ENCODE measurements at places on chromosomes 3 and 15.

GRCh38 chr15:90863987-90864386, 4.4 kb upstream of the FURIN start:
- H3K27ac ChIP-seq = no peak overlapping the region
- no peak for DNase-seq
- no peaks in the 10 kb centered on the region for H3K27me3 ChIP-seq
- no peak overlapping the region for H3K4me3 ChIP-seq
- H3K36me3 ChIP-seq = no peaks in the 10 kb centered on the region

DNA sequence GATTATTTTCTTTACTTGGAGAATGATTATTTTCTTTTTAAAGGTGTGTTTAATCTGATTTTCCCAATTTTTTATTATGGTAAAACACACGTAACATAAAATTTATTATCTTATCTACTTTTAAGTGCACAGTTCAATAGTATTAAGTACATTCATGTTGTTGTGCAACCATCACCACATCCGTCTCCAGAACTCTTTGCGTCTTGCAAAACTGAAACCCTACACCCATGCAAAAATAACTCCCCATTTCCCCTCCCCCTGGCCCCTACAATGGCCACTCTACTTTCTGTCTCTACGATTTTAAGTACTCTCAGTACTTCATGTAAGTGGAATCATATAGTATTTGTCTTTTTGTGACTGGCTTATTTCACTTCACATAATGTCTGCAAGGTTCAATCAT, 230.7 kb downstream of the SATB1 start:
- no peak overlapping the region for H3K4me3 ChIP-seq
- no peaks in the 10 kb centered on the region for H3K4me1 ChIP-seq
- H3K27ac ChIP-seq = no peak overlapping the region

DNA sequence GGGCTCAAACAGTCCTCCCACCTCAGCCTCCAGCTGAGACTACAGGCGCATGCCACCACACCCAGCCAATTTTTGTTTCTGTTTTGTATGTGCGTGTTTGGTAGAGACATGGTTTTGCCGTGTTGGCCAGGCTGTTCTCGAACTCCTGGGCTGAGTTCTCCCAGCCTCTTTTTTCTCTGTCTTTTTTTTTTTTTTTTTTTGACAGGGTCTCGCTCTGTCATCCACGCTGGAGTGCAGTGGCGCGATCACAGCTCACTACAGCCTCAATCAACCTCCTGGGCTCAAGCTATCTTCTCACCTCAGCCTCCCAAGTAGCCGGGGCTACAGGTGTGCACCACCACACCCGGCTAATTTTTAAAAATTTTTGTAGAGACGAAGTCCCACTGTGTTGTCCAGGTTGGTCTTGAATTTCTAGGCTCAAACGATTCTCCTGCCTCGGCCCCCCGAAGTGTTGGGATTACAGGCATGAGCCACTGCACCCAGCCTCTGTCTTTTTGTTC, 867 bp upstream of the DCAF1 start:
- no peaks in the 10 kb centered on the region for H3K27me3 ChIP-seq
- H3K4me1 ChIP-seq = peaks cover 11% of the 10 kb centered on the region
- H3K27ac ChIP-seq = peak overlapping the region; percentile 66
- no peak for DNase-seq
- H3K4me3 ChIP-seq = no peak overlapping the region
- peaks cover 1% of the 10 kb centered on the region for H3K36me3 ChIP-seq

GRCh38 chr3:152258448-152259393, 10.0 kb upstream of the MBNL1 start:
- peaks cover 3% of the 10 kb centered on the region for H3K36me3 ChIP-seq
- peak; percentile 64 for DNase-seq
- H3K27ac ChIP-seq = peak overlapping the region; percentile 86
- peaks cover 51% of the 10 kb centered on the region for H3K4me1 ChIP-seq
- H3K4me3 ChIP-seq = peak overlapping the region; percentile 1
- H3K27me3 ChIP-seq = no peaks in the 10 kb centered on the region

- no peaks in the 10 kb centered on the region for H3K36me3 ChIP-seq
- H3K4me3 ChIP-seq = peak overlapping the region; percentile 41
- no peaks in the 10 kb centered on the region for H3K27me3 ChIP-seq
- peak overlapping the region; percentile 92 for H3K27ac ChIP-seq
- H3K4me1 ChIP-seq = peaks cover 57% of the 10 kb centered on the region
These were observed 4.8 kb downstream of the IDH2 start for GRCh38 chr15:90097475-90097874.

GRCh38 chr3:8460815-8461456, 40.7 kb upstream of the LMCD1 start:
- no peaks in the 10 kb centered on the region for H3K27me3 ChIP-seq
- H3K27ac ChIP-seq = no peak overlapping the region
- DNase-seq = no peak
- no peaks in the 10 kb centered on the region for H3K36me3 ChIP-seq
- H3K4me3 ChIP-seq = no peak overlapping the region

DNA sequence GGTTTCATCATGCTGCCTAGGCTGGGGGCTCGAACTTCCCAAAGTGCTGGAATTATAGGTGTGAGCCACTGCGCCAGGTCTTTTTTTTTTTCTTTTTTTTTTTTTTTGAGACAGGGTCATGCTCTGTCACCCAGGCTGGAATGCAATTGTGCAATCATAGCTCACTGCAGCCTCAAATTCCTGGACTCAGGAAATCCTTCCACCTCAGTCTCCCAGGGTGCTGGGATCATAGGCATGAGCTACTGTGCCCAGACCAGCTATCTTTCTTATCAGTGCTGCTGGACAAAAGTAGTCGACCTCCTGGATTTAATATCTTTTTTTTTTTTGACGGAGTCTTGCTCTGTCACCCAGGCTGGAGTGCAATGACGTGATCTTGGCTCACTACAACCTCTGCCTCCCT, 60.8 kb downstream of the TFDP2 start:
- H3K27ac ChIP-seq = no peak overlapping the region
- no peaks in the 10 kb centered on the region for H3K4me1 ChIP-seq
- H3K4me3 ChIP-seq = no peak overlapping the region
- no peaks in the 10 kb centered on the region for H3K27me3 ChIP-seq
- DNase-seq = no peak

GRCh38 chr15:52228921-52229320, 37.7 kb upstream of the GNB5 start:
- no peaks in the 10 kb centered on the region for H3K36me3 ChIP-seq
- no peaks in the 10 kb centered on the region for H3K27me3 ChIP-seq
- H3K4me3 ChIP-seq = no peak overlapping the region
- no peak for DNase-seq
- peaks cover 5% of the 10 kb centered on the region for H3K4me1 ChIP-seq

DNA sequence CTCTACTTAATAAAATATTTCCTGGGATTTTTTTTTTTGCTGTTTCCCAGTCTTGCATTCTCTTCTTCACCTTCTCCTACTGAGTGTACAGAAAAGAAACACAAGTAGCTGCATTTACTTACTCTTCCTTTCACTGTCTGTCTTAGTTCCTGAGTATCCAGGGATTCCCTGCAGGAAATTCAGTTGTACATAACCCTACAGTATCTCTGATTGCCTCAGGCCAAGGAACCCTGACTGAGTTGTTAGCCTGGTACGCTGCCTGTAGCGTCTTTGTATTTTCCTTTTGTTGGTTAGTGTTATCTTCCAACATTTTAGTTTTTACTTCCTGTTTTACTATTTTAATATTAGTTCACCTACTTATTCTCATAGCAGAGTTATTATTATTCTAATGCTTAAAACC, 142.5 kb upstream of the ROBO1 start:
- no peak for DNase-seq
- no peaks in the 10 kb centered on the region for H3K36me3 ChIP-seq
- H3K4me1 ChIP-seq = no peaks in the 10 kb centered on the region
- no peak overlapping the region for H3K4me3 ChIP-seq
- no peaks in the 10 kb centered on the region for H3K27me3 ChIP-seq

DNA sequence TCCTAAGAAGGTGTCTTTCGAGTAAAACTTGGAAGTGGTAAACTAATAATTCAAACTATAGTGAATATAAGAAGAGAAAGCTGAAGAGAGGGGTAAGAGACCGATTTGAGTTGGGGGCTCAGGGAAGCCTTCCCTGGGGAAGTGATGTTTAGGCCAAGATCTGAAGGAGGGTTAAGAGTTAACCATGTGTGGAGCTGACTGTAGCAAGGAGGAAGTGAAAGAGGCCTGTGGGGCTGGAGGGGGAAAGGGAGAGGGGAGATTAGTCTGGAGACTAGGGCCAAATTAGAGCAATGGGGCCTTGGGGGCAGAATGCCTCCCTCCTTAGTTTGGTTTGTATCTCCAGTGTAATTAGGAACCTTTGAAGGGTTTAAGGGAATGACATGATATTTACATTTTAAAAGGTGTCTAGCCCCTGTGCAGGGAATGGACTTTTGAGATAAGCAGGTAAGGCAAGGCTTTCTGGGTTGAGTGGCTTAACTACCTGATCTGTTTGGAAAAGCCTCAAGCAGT, 2.2 kb downstream of the ZNF592 start:
- no peak overlapping the region for H3K27ac ChIP-seq
- H3K36me3 ChIP-seq = no peaks in the 10 kb centered on the region
- H3K4me1 ChIP-seq = peaks cover 27% of the 10 kb centered on the region
- no peaks in the 10 kb centered on the region for H3K27me3 ChIP-seq
- DNase-seq = no peak

DNA sequence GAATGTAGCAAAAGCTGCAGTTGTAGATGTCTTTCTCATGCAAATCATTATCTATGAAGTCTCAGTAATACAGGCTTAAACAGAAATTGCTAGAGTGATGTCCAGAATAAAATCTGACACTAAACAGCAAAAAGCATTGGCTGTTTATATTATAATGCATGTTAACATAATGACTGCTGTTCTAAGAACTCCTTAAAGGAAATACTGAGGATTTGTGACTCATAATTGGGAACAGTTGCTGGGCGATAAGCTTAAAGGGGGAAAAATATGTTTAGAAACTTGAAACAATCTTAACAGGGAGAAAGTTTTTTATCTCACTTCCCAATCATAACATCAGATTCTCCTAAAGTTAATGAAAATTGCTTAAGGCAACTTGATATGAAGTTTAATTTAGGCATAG, 17.5 kb downstream of the TIPARP start:
- H3K4me3 ChIP-seq = no peak overlapping the region
- H3K27me3 ChIP-seq = no peaks in the 10 kb centered on the region
- no peak overlapping the region for H3K27ac ChIP-seq
- H3K36me3 ChIP-seq = peaks cover 20% of the 10 kb centered on the region

DNA sequence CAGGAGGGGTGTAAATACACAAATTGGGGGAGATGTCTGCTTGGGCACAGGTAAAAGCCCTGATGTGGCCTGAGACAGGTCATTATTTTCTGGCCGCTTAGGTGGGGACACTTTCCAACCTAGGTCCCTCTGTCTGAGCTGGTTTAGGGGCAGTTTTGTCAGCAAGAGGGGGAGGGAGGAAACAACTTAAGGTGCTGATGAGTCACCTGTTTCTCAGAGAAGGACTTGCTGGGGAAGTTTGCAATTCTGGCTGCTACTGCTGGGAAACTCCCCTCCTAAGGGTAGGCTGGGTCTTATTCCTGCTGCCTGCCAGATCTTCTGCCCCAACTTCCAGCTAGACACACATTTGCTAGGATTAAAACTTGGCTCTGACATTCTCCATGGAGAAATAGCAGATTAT, 4.8 kb upstream of the RHOV start:
- no peak for DNase-seq
- H3K27me3 ChIP-seq = no peaks in the 10 kb centered on the region
- no peak overlapping the region for H3K27ac ChIP-seq
- peaks cover 4% of the 10 kb centered on the region for H3K4me1 ChIP-seq

GRCh38 chr3:69893274-69893673, 106.3 kb upstream of the SAMMSON start:
- H3K36me3 ChIP-seq = no peaks in the 10 kb centered on the region
- no peaks in the 10 kb centered on the region for H3K4me1 ChIP-seq
- H3K4me3 ChIP-seq = no peak overlapping the region
- H3K27ac ChIP-seq = no peak overlapping the region

GRCh38 chr3:137039570-137039969, 81.8 kb downstream of the IL20RB start:
- no peaks in the 10 kb centered on the region for H3K27me3 ChIP-seq
- no peaks in the 10 kb centered on the region for H3K4me1 ChIP-seq
- H3K27ac ChIP-seq = no peak overlapping the region
- no peak overlapping the region for H3K4me3 ChIP-seq
- DNase-seq = no peak

- peak; percentile 72 for DNase-seq
- peaks cover 6% of the 10 kb centered on the region for H3K36me3 ChIP-seq
- peak overlapping the region; percentile 35 for H3K4me3 ChIP-seq
- peaks cover 18% of the 10 kb centered on the region for H3K4me1 ChIP-seq
- peak overlapping the region; percentile 62 for H3K27ac ChIP-seq
These were observed 27.6 kb downstream of the ZNF589 start for GRCh38 chr3:48268381-48268935.

GRCh38 chr3:184052767-184053166, at the start of gene HTR3C:
Gene HTR3C, plus strand, starts transcription at chr3:184053047. Its CDS starts 34 bp downstream, at chr3:184053081.
- H3K36me3 ChIP-seq = no peaks in the 10 kb centered on the region
- no peak within 1 kb of the TSS for H3K27ac ChIP-seq
- no peaks in the 10 kb centered on the region for H3K27me3 ChIP-seq
- no peaks in the 10 kb centered on the region for H3K4me1 ChIP-seq
- no peak within 1 kb of the TSS for H3K4me3 ChIP-seq

- H3K4me3 ChIP-seq = no peak overlapping the region
- DNase-seq = no peak
- no peaks in the 10 kb centered on the region for H3K36me3 ChIP-seq
- H3K27me3 ChIP-seq = no peaks in the 10 kb centered on the region
- no peaks in the 10 kb centered on the region for H3K4me1 ChIP-seq
- no peak overlapping the region for H3K27ac ChIP-seq
These were observed 512.3 kb upstream of the MDFIC2 start for GRCh38 chr3:70824773-70825172.

GRCh38 chr15:31333119-31333518, 6.5 kb downstream of the KLF13 start:
- no peak for DNase-seq
- peaks cover 86% of the 10 kb centered on the region for H3K4me1 ChIP-seq
- no peak overlapping the region for H3K4me3 ChIP-seq
- H3K27me3 ChIP-seq = no peaks in the 10 kb centered on the region

GRCh38 chr15:63478243-63478642, 26.1 kb upstream of the USP3 start:
- DNase-seq = no peak
- no peak overlapping the region for H3K4me3 ChIP-seq
- H3K27ac ChIP-seq = peak overlapping the region; percentile 92
- H3K36me3 ChIP-seq = no peaks in the 10 kb centered on the region

GRCh38 chr3:180743813-180744590, 64.7 kb upstream of the CCDC39 start:
- H3K27me3 ChIP-seq = no peaks in the 10 kb centered on the region
- DNase-seq = no peak
- H3K36me3 ChIP-seq = no peaks in the 10 kb centered on the region

- H3K27ac ChIP-seq = no peak overlapping the region
- no peak overlapping the region for H3K4me3 ChIP-seq
These were observed 405.2 kb downstream of the NR2F2 start for GRCh38 chr15:96735632-96736240.

DNA sequence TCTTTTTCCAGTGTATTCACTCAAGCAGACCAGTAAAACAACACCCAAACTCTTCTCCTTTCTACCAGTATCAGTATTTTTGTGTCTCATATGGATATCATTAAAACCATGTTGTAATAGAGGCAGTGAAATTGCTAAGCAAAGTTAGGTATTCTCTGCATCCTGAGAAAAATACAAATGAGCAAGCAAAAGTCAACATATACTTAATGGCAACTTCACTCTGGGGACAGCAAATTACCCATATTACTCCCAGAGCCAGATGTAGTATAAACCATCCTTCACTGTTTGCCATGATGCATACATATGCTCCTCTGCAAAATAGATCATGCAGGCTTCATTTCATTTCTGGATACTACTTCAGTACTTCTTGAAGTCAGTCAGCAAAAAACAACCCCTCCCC, 22.1 kb downstream of the UBA5 start:
- H3K4me3 ChIP-seq = no peak overlapping the region
- H3K27me3 ChIP-seq = no peaks in the 10 kb centered on the region
- H3K27ac ChIP-seq = no peak overlapping the region
- DNase-seq = no peak

- no peaks in the 10 kb centered on the region for H3K36me3 ChIP-seq
- no peaks in the 10 kb centered on the region for H3K27me3 ChIP-seq
- H3K4me1 ChIP-seq = no peaks in the 10 kb centered on the region
- H3K27ac ChIP-seq = no peak overlapping the region
These were observed 52.2 kb upstream of the SEC22A start for GRCh38 chr3:123149525-123149924.
